Myocyte (in vitro differentiated cells): ENCODE measurements at places on chromosomes 3 and 15. TPM values are rescaled to one million over a fixed set of nuclear protein-coding genes. Genes with fewer than 3 reads are reported as not detected.

The RTP3 gene
- total RNA-seq = not detected in 2 replicates

The PSTPIP1 gene
- not detected in 2 replicates for total RNA-seq

The KLHL40 gene
- 55.6 and 67.1 TPM in 2 replicates for total RNA-seq

The RAB6B gene
- 0.37 and 1.1 TPM in 2 replicates for total RNA-seq

The PEAK1 gene
- total RNA-seq = 16.0 and 25.2 TPM in 2 replicates

DNA sequence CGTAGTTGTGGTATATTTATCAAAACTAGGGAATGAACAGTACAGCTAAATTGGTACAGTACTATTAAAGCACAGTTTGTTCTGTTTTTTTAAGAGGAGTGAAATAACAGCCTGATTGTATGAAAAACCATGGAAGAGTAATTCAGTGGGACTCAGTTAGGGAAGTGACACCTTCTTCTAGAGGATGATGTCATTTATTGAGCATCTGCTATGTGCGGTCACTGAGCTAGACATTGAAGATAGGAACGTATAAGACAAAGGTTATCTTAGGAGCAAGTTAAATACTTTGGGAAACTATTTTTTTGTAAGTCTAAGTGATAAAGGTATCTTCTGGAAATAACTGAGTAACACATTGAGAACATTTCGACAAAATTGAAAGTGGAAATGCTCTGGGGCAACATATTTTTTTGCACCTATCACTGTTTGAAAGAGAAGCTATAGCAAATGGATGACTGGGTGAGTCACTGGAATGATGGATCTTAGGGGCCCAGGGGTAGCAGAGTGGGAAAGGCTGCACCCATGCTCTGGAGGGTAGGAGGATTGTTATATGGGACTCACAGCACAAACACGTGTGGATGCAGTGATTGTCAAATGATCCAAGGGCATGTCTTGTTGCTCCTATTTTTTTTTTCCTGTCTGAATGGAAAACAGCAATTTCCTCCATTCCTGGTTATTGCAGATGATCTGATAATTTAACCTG is 43.0 kb downstream of the OXNAD1 start:
- DNase-seq = no peak

DNA sequence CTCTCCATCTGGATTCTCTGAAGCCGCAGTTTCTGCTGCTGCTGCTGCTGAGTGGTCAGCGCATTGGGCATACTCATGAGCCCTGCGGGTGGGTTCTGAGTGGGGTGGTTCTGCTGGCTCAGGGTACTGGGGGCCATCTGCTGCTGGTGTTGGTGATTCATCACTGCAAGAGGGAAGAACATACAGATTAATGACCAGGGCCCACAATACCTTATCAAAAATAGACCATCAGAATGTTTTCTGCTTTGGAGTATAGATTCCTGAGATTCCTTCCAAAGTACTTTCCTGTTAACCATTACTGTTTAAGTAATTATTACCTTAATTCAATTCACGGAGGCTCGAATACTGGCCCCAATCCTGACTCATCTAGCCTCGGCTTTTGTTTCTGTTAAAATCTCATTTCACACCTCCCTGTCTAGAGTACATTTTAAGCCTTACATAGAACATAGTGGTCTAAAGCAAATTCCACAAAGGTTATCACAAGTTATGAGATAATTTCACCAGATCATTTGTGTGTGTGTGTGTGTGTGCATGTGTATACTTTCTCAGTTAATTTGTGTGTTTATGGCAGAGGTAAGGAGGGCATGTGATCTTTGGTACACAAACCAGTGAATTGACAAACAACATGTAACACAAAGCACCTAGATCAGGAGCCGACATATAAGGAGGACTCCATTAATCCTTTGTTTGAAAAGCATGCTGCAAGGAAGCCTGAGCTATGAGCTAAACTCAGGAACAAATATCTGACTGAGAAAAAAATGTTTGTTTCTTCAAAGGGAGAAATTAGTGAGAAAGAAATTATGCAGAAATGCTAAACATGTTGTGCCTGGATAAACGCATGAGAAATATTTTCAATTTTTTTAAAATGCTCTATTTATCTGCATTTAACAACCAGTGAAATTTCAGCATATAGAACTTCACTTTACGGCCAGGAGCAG is 68.1 kb downstream of the TM4SF4 start:
- DNase-seq = no peak

DNA sequence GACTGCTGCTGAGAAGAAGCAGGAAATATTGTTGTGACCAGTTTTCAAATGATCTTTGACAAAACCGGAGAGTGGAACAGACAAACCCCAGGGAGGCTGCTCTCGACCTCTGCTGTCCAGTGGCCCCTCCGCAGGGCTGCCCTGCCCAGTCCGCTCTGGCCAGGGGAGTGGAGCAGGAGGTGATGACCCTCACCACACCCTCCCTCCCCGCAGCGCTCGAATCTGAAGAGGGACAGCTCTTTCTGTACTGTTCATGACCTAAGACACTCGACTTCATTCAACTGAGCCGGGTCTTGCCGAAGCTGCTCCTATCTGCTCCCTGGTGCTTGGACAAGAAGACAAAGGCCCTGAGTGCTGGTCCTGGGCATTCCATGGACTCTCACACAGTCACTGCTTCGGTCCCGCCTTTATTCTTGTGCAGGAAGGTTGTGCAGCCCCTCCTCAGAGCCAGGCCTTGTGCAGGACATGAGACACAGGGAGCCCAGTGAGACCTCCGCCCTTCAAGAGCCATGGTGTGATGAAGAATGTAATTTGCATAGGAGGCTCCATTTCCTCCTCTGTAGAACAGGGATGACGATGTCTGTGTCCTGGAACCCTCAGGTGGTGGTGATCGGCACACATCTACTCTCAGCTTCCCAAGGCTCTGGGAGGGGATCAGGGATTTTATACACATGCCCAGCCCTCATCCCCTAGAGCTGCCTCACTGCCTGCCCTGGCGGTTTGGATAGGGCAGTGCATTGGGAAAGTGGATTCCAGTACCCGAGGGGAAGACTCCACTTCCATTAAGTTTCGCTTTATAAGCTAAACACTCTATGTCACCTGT is 97.1 kb upstream of the PRR20G start:
- no peak for DNase-seq

GRCh38 chr3:17137321-17137826 is 252.6 kb downstream of the PLCL2 start:
- no peak for DNase-seq
